ENCODE measurements at places on chromosomes 3 and 15.

- no peak for DNase-seq
Observed at GRCh38 chr15:46309914-46310313, 675.1 kb downstream of the SQOR start.

- DNase-seq, result no peak
Observed at GRCh38 chr3:168087539-168087938, 8.2 kb downstream of the GOLIM4 start.

DNA sequence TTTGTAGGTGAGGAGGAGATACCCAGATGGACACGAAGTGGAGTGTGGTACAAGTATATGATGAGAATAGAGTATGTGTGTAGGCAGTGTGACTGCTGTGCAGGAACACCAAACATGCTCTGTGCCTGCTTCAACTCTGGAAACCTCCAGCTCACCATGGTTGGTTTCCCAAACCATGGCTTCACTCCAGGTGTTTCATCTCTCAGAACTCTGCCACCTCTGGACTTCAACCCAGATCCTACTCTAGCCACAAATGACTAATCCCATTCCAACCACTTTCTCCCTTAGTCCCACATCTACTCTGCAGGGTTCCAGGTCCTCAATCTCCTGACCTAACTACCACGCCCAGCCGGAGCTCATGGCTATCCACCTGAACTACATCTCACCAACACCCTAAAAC, 102.1 kb downstream of the RYK start:
- no peak for DNase-seq

DNA sequence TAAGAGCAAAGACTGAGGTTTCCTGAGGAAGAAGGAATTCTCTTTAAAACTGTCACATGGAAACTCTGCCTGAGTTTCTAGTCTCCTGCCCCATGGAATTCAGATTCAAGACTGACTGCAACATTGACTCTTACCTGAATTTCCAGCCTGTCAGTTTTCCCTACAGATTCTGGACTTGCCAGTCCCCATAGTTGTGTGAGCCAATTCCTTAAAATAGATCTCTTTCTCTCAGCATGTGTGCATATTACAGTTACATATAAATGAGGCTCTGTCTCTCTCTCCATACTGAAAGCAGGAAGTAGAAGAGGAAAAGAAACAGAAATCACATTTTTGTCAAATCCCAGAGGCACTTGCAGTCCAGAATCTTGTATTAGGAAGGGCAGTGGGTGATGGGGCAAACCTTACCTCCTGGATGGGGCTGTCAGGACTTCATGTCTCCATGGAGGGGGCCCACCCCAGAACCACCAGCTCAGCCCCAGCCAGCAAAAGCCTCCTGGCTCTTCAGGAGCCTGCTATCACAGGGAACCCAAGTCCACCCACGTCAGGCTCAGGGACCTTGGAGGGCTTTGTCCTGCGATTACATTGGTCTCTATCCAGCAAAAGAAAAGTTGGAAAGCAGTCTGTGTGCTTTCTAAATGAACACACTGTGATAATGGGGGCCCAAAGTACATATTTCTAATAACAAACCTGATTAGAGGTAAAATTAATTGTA, 18.8 kb upstream of the GOLGA8J start:
- no peak for DNase-seq

DNA sequence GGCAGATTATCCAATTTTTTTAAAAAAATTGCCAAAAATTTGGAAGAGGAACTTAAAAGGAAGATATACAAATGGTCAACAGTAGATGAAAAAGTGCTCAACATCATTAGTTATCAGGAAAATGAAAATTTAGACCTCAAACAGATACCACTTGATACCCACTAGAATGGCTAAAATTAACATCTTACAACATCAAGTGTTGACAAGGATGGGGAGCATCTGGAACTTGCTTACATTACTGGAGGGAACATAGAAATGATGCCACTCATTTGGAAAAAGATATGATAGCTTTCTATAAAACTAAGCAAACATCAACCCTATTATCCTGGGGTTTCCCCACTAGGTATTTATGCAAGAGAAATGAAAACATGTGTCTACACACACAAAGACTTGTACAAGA, 284.5 kb upstream of the CHRNA7 start:
- no peak for DNase-seq

DNA sequence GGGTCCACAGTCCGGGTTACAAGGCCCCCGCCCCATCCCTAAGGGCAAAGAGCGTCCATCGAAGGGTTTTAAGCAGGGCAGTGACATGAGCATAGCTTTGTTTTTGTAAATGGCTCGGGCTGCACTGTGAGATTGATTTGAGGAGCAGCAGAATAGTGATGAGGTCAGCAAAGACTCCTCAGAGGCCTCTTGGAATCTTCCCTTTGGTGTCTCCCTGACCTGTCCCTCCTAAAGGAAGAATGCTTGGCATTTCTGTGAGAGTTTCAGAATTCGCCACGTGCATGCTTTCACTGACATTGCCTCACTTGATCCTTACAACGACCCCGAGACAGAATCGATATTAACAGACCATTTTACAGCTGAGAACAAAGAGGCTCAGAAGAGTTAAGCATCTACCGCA, 20.3 kb downstream of the LAMP3 start:
- DNase-seq, result no peak

DNA sequence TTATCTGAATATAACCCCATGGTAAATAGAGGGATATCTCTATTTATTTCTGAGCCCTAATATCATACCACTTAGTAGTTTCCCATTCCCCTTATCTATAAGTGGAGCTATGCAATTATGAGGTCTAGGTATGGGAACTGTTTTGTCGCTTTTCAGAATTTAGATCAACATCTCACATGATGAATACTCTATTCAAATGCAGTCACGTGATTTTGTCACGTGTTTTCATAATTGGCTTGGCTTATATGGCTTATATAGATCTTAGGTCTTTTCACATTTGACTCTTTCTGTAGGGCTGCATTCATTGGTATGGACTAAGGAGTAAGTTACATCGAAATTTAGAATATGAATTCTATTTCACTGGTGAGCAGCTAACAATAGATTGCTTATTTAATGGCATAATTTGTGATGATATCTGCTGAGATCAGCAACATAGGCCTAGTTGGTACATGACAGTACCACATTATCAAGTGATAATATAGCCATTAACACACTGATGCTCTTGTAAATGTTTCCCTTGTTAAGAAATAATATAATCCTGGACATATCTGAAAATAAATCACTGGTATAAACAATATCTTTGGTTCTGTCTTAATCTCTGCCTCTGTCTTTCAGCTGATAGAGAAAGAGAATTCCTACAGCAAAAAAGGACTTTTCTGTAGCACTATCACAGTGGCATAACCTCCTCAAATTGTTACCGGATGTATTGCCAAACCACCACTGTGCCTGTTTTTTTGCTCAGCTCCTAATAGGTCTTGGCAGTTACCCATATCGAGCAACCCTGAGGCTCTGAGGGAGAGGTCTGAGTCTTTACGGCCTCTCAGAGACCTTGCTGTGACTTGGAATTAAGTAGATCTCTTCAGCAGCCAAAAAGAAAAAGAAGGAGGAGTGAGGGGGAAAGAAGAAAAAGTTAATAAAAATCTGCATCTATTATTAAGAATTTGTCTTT, 357.1 kb downstream of the ZPLD1 start:
- DNase-seq, result no peak

DNA sequence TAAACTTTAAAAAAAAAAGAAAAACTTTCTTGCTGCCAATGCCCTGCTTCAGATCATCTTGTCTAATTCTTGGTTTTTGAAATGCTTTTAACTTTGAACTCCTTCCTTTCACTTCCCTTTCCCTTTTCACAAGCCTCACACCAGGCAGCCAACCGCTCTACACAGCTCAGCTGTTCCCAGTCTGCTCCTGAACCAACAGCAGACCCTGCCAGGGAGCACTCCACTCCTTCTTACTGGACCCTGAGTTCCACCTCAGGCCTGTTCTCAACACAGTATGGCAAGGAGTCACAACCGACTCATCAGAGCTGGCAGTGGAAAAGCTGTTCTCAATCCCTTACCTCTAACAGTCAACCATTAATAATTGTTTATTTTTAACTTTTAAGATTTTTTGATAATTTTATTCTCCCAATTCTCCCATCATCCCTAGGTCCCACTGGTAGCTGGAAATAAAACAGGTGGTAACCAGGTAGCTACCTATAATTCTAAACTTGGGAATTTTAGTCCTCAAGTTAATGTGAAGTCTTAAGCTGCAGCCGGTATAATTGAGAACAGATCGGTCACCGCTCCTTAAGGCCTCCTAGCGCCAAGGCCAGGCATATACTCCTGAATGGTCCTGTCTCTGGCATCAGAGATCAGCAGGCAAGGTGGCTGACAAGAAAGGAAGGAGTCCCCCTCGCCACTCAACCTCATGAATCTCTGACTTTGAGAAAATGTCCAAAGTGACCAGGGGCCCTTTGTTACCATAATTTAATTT, 43.9 kb downstream of the BOC start:
- DNase-seq, result no peak

- no peak for DNase-seq
Observed at GRCh38 chr3:22117751-22118346, 366.8 kb upstream of the ZNF385D start.

DNA sequence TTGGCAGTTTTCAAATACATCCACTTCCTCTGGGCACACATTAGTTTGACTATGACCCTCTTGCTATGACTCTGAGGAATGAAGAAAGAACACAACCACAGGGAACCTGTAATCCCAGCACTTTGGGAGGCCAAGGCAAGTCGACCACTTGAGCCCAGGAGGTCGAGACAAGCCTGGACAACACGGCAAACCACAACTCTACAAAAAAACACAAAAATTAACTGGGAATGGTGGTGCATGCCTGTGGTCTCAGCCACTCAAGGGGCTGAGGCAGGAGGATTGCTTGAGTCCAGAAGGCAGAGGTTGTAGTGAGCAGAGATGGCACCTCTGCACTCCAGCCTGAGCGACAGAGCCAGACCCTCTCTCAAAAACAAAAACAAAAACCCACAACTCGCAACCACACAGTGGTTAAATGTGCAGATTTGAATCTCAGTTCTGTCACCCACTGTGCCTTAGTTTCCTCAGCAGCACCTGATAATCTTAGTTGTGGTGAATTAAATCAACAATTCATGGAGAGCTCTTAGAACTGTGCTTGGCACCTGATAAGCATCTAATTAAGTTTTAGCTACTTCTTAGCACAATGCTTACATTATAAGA, 65.7 kb downstream of the MYLK start:
- no peak for DNase-seq

- DNase-seq, result no peak
Observed at GRCh38 chr3:55543181-55543614, 56.1 kb upstream of the WNT5A start.

- DNase-seq, result no peak
Observed at GRCh38 chr3:169510693-169511010, 152.9 kb downstream of the MECOM start.

- no peak for DNase-seq
Observed at GRCh38 chr3:194200422-194201081, 64.6 kb downstream of the HES1 start.

DNA sequence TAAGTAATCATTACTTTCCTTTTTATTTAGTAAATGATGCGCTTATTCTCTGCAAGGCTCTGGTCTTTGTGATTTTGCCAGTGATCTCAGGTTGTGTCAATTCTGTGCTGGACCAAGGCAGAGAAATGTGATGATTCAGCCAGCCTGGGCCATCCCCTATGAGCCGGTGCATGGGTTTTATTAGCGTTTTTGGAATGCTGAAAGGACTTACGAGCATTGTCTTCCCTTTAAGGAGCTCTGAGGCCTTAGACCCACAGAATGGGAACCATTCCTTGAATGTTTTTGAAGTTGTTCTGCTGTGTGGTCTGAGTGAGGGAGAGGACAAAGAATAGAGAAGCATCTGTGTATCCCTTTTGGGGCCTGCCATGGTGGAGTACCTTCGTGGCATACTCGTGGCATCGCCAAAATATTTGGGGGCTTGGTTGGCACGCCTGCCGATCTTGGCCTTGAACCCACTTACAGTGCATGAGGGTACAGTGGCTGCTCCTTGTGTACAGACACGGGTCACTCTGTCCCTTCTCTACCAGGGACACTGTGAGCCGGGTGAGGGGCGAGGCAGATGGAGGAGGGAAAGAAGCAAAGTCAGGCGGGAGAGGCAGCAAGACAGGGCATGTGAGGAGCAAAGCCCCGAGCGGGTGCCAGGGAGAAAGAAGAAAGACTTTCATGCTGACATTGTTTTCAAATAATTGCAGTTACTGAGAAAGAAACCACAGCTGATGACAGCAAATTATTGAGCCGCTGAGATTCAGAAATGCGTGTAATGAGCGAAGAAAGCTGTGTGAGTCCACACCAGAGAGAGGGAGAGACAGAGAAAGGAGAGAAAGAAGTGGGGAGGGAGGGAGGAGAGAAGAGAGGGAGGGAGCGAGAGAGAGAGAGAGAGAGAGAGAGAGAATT, 269.4 kb upstream of the RGMA start:
- no peak for DNase-seq

DNA sequence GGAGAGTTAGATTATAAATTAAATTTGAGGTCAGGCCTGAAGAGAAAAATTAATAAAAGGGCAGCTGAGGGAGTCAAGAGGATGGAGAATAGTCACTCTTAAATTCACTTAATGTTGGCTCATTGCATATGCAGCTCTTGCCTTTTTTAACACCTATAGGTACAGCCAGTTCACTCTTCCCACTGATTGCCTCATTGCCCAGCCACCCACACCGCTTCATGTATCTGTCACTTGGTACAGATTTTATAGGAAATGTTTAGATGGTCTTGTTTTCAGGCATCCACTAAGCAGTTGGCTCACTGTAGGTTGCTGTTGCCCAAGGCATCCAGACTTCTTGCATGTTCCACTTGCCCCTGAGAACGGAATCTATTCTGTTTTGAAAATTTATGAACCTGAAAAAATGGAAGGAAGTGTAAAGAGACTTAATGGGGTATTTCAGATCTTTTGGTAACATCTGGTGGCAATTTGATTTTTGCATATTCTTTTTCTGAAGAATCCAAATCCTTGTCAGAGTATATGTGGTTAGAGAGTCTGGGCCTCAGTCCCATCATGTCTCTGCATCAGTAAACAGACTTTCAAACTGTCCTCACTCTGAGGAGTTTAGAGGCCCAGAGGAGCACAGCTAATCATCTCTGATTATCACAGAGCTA, 151.9 kb downstream of the RBPMS2 start:
- no peak for DNase-seq

DNA sequence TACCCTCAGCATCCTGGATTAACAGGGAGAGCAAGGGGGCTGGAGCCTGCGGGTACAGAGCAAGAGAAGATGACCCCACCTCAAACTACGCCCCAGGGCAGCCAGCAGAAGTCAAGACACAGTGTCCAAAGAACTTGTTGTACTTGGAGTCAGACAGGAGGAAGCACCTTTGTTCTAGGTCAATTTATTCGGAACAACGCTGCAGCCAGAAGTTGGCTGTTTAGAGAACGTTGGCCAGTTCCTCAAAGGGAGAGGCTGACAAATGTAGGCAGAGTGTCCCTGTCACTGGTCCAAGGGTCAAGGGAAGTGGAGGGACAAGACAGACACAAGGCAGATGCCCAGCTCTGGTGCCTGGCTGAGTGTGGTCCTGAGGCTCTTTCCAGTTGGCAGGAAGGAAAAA, 32.1 kb upstream of the PIAS1 start:
- no peak for DNase-seq

- no peak for DNase-seq
Observed at GRCh38 chr3:94110854-94111253, 48.0 kb downstream of the NSUN3 start.

GRCh38 chr15:74316141-74316540, 51.3 kb downstream of the CYP11A1 start:
- DNase-seq, result no peak
